Immature natural killer cell (primary cell): ENCODE measurements at places on chromosomes 2 and 18.

GRCh38 chr2:227325839-227326195, 766 bp downstream of the MFF start:
- H3K36me3 ChIP-seq = peaks cover 3% of the 10 kb centered on the region
- no peak for DNase-seq
- H3K4me3 ChIP-seq = peak overlapping the region; percentile 92
- H3K4me1 ChIP-seq = peaks cover 62% of the 10 kb centered on the region
- H3K27me3 ChIP-seq = peaks cover 10% of the 10 kb centered on the region
- peak overlapping the region; percentile 92 for H3K27ac ChIP-seq

GRCh38 chr2:191128172-191128910, 22.5 kb downstream of the STAT4 start:
- peaks cover 97% of the 10 kb centered on the region for H3K4me1 ChIP-seq
- H3K27me3 ChIP-seq = peaks cover 28% of the 10 kb centered on the region
- peak; percentile 82 for DNase-seq
- H3K4me3 ChIP-seq = peak overlapping the region; percentile 83

DNA sequence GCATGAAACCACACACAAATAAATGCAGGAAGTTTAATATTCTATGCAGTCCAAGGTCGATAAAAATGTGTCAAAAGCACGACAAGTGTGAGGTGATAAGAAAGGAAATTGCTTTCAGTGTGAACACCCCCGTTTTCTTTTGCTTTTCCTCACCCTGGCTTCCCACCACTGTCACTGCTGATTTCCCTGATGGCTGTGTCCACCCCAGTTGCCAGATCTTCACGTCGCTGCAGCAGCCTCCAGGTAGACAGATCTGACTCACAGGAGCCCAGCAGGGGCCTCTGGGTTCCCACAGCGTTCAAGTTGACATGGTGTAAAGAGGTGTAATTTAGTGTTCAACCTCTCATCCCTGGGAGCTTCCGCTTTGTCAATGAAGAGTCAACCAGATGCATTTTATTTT, 128.0 kb upstream of the TACR1 start:
- no peak overlapping the region for H3K4me3 ChIP-seq
- H3K36me3 ChIP-seq = no peaks in the 10 kb centered on the region
- H3K4me1 ChIP-seq = no peaks in the 10 kb centered on the region
- no peak for DNase-seq

DNA sequence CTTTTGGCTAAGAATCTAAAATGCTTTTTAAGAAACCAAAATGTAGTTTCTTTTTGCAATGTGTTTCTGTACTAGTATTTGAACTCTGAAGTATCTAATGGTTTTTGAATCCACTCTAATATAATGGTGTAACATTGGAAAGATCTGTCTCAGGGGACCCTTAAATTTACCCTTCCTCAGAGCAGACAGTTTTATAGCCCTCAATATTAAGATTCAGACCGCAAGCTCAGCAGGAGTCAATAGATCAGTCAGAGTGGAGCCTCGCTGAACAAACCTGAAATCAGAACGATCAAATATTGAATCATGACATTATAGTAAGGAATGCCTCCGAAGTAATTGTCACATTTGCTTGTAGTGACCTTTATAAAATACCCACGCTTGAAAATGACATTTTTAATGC, 18.3 kb downstream of the SGPP2 start:
- no peaks in the 10 kb centered on the region for H3K36me3 ChIP-seq
- H3K4me3 ChIP-seq = no peak overlapping the region
- no peak for DNase-seq

DNA sequence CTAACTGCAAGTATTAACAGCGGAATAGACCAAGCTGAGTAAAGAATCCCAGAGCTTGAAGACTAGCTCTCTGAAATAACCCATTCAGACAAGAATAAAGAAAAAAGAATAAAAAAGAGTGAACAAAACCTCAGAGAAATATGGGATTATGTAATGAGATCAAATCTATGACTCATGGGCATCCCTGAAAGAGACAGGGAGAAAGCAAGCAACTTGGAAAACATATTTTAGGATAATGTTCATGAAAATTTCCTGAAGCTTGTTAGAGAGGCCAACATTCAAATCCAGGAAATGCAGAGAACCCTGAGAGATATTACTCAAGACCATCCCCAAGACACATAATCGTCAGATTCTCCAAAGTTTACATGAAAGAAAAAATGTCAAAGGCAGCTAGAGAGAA, 17.3 kb downstream of the PFN4 start:
- no peak overlapping the region for H3K4me3 ChIP-seq
- no peak overlapping the region for H3K27ac ChIP-seq
- peaks cover 23% of the 10 kb centered on the region for H3K36me3 ChIP-seq
- H3K4me1 ChIP-seq = no peaks in the 10 kb centered on the region
- no peak for DNase-seq

GRCh38 chr2:152415231-152415642, 80.3 kb downstream of the FMNL2 start:
- no peaks in the 10 kb centered on the region for H3K36me3 ChIP-seq
- H3K27me3 ChIP-seq = no peaks in the 10 kb centered on the region
- H3K4me1 ChIP-seq = no peaks in the 10 kb centered on the region
- no peak overlapping the region for H3K27ac ChIP-seq
- no peak for DNase-seq

DNA sequence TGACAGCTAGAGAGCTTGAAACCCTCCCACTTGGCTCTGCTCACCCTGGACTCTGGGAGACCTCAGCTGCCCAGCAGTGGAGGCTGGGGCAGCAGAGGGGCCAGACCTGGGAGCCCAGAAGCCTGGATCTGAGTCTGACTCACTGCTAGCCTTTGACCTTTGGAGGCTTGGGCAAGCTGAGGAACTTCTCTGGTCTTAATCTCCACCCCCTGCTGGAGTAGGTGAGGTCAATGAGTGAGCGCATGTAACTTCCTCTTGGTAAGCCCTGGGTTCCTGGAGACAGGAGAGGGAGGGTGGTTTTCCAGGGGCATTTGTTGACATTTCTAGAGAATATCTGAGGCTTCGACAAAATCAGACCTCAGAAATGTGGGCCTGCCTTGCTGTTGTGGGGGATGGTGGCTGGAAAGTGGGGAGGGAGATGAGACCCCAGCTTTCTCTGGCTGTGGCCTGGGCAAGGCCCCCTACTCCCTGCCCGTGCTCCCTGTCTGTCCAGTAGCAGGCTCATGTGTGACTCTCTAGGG, 73.0 kb upstream of the YWHAQ start:
- peak overlapping the region; percentile 75 for H3K4me3 ChIP-seq
- peaks cover 65% of the 10 kb centered on the region for H3K4me1 ChIP-seq
- H3K27ac ChIP-seq = peak overlapping the region; percentile 100
- peaks cover 7% of the 10 kb centered on the region for H3K27me3 ChIP-seq
- DNase-seq = no peak

DNA sequence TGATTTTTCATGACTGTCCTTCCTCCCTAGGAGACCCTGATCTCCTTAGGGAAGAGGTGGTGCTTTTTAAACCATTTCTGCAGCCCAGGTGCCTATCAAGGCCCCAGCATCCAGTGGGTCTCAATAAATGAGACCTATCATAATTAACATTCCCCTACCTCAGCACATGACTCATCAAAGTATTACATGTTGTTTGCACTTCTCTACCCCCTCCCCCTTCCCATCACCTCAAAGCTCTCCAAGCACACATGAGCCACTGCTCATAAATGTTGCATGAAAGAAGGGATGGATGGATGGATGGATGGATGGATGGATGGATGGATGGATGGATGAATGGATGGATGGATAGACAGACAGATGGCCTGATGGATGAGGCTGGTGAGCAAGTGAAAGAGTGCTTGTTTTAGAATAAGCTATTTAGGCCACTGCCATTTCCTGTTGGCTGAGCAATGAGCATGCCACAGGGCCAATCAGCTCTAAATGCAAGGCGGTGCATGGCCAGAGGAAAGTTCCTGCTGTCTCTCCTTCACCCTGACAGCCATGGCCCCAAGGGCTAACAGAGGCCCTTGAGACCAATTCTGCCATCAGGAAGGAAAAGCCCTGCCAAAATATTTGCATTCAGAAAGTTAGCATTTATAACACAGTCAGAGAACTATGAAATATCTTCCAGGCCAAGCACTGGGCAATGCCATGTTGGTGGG, 20.9 kb upstream of the STEAP3 start:
- H3K27ac ChIP-seq = no peak overlapping the region
- H3K36me3 ChIP-seq = no peaks in the 10 kb centered on the region
- DNase-seq = no peak

GRCh38 chr18:45197526-45197970, 417.7 kb upstream of the SLC14A2 start:
- no peak overlapping the region for H3K4me3 ChIP-seq
- peaks cover 2% of the 10 kb centered on the region for H3K27me3 ChIP-seq
- peaks cover 3% of the 10 kb centered on the region for H3K4me1 ChIP-seq
- no peaks in the 10 kb centered on the region for H3K36me3 ChIP-seq
- H3K27ac ChIP-seq = no peak overlapping the region
- DNase-seq = peak; percentile 4
